ENCODE measurements at places on chromosomes 7 and 10. TPM values are rescaled to one million over a fixed set of nuclear protein-coding genes. Genes with fewer than 3 reads are reported as not detected.

The KAZALD1 gene
- 0.49 TPM for total RNA-seq

The RBM33 gene
- 14.0 TPM for total RNA-seq

The NUP205 gene
- 83.1 TPM for total RNA-seq

The LRRD1 gene
- not detected for total RNA-seq

The VWC2 gene
- not detected for total RNA-seq

The NXPH1 gene
- not detected for total RNA-seq

The PRSS37 gene
- not detected for total RNA-seq

The VPS37D gene
- total RNA-seq: 8.5 TPM
